Left renal cortex interstitium (tissue), 4 donors: ENCODE measurements at places on chromosomes 12 and 14. TPM values are rescaled to one million over a fixed set of nuclear protein-coding genes. Genes with fewer than 3 reads are reported as not detected.

DNA sequence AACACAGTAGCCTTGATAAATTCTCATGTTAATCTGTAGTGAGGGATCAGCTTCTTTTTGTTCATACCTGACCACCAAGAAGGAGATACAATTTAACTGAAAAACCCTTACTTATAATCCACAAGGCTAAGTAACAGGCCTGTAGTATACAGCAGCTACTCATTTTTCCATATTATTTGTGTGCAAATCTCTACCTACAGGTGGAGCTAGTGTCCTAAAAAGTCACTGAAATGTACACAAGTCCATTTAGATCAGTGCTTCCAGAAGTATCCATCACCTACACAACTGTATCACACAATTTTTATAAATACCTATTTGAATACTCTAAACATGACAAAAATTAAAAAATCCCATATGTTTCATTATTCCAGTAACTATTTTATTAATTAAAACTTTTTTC lies 173.2 kb downstream of the SLC35F4 start:
- no peak for DNase-seq

DNA sequence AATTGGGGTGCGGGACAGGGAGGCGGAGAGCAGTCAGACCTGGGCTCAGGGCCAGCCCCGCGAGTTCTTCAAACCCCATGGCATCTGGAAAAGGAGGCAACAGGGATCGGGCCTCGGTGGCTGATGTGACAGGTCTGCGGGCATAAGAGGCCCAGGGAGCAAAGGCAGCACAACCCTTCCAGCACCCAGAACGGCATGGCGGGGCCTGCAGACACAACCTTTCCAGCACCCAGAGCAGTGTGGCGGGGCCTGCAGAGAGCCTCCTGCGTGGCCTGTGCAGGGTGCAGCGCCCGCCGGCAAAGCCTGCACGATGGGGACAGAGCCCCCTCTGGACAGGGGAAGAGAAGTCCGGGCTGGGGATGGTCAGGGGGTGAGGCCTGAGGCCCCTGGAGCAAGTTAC lies 26.2 kb upstream of the TRAF3 start:
- DNase-seq: no peak

The LUM gene
- polyA plus RNA-seq: 87.5 TPM

- no peak for DNase-seq
These were observed 85.1 kb upstream of the NAV3 start for GRCh38 chr12:77745624-77746023.

The JKAMP gene
- 80.7 TPM for polyA plus RNA-seq

DNA sequence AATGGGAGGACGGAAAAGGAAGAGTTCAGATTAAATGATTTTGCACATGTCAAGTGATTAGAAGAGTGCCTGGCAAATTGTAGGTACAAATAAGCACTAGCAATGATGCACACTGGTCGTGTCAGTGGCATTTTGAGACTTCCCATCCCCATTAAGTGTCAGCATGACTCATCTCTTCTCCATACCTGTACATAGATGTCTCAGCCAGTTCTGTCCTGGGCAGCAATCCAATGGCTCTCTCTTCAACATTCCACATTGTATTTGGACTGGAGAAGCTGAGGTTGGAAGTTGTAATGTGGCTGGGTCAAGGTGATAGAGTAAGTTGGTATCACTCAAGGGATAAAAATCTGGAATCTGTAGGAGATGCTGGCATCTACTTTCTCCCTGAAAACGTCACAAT lies 742.7 kb downstream of the VRK1 start:
- no peak for DNase-seq

The BHLHE41 gene
- polyA plus RNA-seq: 1.6 TPM

GRCh38 chr12:117469883-117470483 lies 108.6 kb upstream of the NOS1 start:
- DNase-seq: no peak

The SOS2 gene
- polyA plus RNA-seq: 36.3 TPM

DNA sequence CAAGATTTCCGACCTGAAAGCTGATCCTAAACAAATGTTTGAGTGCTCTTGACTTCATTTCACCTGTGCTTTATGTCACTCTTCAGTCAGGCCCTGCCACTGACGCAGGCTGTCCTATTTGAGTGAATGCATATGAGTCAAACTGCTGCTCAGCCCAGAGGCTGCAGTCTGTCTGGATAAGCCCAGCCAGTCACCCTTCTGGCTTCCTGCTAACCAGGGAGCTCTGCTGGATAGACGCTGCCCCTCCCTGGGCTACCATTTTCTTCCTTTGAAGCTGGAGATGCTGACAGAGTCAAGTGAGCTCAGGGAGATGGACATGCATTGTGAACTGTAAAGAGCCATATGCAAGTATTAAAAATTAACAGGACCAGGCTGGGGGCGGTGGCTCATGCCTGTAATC lies 5.1 kb upstream of the TUNAR start:
- DNase-seq: no peak

GRCh38 chr12:120538281-120539156 lies 4.4 kb downstream of the RNF10 start:
- no peak for DNase-seq

DNA sequence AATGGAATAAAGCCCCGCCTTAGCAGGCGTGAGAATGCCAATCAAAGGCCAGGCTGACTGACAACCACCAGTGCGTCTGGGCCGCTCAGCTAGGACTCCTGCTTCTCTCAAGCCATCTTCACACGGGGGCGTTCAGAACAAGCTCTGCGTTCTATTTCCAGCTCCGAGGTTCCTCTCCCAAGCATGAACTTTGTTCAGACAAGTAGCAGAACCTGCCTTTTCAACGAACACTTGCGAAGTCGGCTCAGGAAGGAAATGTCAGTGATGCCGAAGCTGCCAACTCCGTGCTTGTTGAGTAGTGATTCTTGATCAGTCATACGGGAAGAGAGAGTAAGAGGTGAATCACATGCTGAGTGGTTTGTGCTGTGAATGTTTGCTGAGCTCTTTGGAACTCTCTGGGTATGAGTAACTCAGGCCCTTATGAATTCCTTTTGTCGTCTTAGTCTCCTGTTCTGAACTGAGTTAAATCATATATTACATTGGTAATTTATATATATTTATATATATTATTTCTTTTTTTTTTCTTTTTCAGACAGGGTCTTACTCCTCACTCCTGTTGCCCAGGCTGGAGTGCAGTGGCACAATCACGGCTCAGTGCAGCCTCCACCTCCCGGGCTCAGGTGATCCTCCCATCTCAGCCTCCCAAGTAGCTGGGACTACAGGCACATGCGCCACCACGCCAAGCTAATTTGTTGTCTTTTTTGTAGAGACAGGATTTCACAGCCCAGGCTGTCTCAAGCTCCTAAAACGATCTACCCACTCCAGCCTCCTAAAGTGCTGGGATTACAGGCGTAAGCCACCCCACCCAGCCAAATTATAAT lies 29.4 kb upstream of the BCL7A start:
- DNase-seq: no peak

The ADAM21 gene
- 0.85 TPM for polyA plus RNA-seq

DNA sequence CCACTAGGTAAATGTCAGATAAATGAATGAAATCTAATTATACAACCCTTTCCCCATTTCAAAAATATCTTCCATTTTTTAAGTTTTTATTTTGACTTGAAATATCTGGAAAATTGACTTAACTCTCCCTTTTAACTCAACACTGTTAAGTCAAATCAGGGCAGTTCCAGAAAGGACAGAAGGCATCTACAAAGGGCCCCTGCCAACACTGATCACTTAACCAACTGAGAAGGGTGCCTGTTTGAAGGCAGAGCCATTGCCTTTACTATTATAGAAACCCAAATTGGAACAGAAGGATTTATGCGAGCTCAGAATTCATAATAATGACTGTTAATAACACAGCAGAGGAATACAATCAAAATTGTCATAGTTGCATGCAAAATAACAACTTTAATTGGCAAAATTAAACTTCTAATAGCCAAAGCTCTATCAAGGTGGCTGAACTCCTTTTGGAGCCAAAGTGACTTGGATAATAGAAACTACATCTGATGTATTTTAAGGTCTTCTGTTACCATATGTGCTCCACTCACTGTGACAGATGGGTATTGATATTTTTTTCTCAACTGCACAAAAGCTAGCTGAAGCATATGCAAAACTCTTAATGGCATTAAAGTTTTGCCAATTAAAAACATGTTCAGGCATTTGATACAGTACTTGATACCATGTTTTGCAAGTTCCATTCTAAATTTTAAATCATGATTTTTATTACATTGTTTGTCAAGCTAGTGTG lies 383.8 kb downstream of the NOVA1 start:
- DNase-seq: no peak
